HT1080 (cell line): ENCODE measurements at places on chromosomes 1 and 21. TPM values are rescaled to one million over a fixed set of nuclear protein-coding genes. Genes with fewer than 3 reads are reported as not detected.
A peak's percentile ranks its signal among the peaks of the same experiment; 100 is the strongest.

The OR2C3 gene
- not detected in 2 replicates for total RNA-seq

The FMO4 gene
- 0.32 and 2.0 TPM in 2 replicates for total RNA-seq

The ANKRD35 gene
- total RNA-seq: 0.08 TPM in 1 of 2 replicates, not detected in the other

The ACTL8 gene
- 31.1 and 32.7 TPM in 2 replicates for total RNA-seq

The FBXO42 gene
- total RNA-seq: 9.7 and 12.8 TPM in 2 replicates

The IGSF5 gene
- total RNA-seq: 0.13 TPM in 1 of 2 replicates, not detected in the other

The INSRR gene
- not detected in 2 replicates for total RNA-seq

The FAM72A gene
- total RNA-seq: 9.0 and 15.0 TPM in 2 replicates

The CCDC181 gene
- 1.1 and 1.5 TPM in 2 replicates for total RNA-seq

The HSD3B2 gene
- not detected in 2 replicates for total RNA-seq

The MTARC1 gene
- total RNA-seq: 0.05 TPM in 1 of 2 replicates, not detected in the other

The KIF21B gene
- 4.7 and 5.2 TPM in 2 replicates for total RNA-seq

The CDC20 gene
- 564 and 669 TPM in 2 replicates for total RNA-seq

The TTC22 gene
- not detected in 2 replicates for total RNA-seq

The EDN2 gene
- not detected in 2 replicates for total RNA-seq

DNA sequence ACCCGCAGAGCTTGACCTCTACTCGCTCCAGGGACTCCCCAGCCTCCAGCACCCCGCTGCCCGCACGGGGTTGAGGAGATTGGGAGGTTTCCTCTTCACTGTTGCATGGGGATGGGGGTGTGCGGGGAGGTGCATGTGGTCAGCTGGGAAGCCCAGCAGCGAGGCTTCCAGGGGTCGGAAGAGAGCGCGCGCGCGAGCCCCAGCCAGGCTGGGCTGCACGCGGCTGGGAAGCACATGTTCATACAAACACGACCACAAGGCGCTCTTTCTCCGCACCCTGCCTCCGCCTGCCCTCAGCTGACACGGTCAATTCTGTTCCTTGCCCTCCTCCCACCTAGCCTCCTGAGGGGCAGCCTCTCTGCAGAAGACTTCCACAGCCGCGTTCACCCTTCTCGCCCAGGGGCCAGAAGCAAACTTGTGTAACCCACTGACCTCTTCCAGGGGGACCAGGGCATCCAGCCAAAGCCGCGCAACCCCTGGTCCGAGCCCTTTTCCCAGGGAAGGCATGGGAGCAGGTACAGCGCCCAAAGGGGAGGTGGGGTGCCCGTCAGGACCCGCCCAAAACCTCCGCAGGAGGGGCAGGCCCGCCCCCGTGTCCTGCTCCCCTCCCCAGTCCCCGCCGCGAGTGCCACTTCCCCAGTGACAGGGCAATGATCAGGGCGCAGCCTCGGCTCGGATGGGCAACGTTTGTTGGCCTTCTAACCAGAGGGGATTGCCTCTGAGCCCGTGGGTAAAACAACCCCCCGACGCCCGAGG lies 1.3 kb downstream of the COL24A1 start:
- DNase-seq: no peak

DNA sequence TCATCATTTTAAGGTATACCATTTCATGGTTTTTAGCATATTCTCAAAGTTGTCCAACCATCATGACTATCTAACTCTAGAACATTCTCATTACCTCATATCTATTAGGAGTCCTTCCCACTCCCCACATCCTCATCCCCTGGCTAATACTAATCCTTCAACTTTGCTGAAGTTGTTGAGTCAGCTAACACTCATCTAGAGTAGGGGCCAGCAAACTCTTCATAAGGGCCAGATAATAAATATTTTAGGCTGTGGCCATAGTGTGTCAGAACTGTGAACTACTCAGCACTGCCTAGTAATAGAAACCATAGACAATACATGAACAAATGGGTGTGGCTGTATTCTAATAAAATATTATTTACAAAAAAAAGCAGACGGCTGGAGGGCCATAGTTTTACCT lies 43.0 kb downstream of the TOR3A start:
- peak; percentile 73 for DNase-seq

GRCh38 chr21:38506661-38507281 lies 8.5 kb upstream of the ERG start:
- DNase-seq: no peak

GRCh38 chr1:54671985-54672608 lies 30.5 kb downstream of the MROH7 start:
- DNase-seq: peak; percentile 70

DNA sequence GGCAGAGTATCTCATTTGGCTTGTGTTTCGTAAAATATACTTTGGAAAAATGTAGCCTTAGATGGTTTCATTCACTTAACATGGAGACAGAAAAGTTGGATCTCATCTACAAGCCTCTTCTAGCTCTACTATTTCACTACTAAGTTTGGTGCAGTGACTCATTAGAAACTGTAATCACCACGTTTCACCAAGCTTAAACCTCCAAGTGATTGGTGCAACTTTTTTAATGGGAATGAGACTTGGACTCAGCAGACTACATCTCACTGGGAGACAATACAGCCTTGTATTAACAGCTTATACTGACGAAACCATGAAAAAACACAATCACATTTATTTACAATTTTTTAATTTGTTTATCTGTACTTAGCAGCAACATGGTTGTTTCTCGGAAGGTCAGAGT lies 29.9 kb upstream of the NRIP1 start:
- DNase-seq: no peak

DNA sequence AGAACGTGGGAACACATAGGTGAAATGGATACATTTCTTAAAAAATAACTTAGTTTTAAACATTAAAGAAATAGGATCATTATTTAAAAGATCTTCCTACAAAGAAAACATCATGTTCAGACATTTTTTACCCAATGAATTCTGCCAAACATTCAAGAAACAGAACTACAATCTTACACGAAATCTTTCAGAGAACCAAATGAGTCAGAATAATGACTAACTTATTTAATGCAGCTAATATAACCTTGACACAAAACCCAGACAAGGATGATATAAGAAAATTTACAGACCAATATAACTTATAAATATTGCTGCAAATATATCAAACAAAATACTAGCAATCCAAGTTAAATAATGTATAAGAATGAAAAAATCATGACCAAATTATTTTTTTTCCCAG lies 220.1 kb upstream of the KCNK2 start:
- no peak for DNase-seq

- no peak for DNase-seq
Measured at GRCh38 chr1:237041795-237042525, at the start of gene RYR2. TSS of gene RYR2 (plus strand) at chr1:237042184. CDS start at chr1:237042522, 338 bp downstream.

GRCh38 chr1:63148825-63149645 lies 173.3 kb upstream of the FOXD3 start:
- peak; percentile 53 for DNase-seq

DNA sequence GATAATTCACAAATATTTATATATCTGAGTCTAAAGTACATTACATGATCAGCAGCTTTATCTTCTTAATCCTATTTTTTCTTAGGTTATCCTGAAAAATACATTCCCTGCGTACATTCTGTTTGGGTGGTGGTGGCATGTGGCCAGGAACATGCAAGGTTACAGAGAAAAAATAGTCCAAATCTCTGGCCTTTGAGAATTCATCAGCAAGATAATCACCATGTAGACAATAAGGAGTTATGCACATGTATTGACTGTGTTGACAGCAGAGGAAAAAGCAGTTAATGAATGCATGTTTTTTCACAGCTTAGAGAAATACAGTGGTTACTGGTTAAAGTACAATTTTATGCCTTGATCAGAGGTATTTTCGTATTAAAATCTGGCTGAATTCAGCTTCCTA lies 49.0 kb downstream of the ABCA4 start:
- no peak for DNase-seq

DNA sequence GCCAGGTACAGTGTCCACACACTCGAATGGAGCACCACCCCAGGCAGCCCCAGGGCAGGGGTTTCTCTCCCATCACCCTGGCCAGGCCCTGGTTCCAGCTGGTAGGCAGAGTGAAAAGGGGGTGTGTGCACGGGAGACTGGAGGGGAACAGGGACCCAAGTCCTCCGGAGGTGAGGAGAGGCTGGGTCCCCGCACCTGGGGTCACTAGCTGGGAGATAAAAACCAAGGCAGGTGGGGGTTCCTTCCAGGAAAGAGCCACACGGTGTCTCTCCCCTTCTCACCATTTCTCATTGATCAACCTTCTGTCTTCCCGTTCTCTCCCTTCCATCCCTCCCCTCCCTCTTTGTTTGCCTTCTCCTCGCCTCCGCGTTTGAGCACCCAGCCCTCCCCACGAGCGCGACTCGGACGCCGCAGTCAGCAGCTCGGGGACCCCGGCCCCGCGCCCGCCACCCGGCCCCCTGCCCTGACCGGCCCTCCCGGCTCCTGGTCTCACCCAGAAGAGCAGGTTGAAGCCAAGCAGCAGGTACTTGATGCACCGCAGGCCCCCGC lies 358 bp downstream of the TSPAN2 start:
- no peak for DNase-seq

- no peak for DNase-seq
Measured at GRCh38 chr1:43610339-43610738, 39.6 kb upstream of the KDM4A start.

DNA sequence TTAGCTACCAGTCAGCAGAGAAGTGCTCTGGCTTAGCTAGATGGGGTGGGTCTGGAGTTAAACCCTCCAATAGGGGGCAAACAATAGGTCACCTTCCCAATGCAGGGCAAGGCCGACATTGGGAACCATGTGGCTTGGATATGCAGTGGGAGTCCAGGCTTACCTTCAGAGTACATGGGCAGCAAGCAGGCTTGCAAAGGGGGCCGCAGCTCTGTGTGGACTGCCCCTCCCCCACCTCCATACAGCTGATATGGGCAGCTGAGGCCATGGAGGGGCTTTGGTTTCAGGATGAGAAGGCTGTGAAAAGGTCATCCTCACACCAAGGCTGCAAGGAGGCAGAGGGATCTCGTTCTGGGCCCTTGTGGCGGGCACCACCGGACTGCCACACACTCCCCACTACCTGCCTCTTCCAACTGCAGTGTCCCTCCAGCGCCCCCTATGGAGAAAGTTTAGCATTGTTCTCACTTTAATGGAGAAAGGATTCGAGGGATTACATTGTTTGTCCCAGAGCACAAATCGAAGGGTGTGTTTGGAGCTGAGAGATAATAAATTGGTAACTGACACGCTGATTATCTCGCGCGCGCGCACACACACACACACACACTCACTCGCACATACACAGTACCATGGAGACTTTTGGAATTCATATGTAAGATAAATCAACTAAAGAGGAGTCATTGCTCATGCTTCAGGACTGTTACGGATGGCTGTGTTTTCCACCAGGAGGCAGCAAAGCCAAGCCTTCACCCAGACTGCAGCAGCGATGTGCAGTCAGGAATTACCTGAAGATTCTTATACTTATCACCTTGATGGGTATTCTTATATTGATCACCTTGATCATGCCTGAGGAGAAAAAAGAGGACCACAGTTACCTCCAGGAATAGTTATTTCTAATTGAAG lies 7.0 kb upstream of the SMCP start:
- peak; percentile 58 for DNase-seq

- no peak for DNase-seq
Measured at GRCh38 chr1:55696891-55697290, 481.7 kb upstream of the USP24 start.

DNA sequence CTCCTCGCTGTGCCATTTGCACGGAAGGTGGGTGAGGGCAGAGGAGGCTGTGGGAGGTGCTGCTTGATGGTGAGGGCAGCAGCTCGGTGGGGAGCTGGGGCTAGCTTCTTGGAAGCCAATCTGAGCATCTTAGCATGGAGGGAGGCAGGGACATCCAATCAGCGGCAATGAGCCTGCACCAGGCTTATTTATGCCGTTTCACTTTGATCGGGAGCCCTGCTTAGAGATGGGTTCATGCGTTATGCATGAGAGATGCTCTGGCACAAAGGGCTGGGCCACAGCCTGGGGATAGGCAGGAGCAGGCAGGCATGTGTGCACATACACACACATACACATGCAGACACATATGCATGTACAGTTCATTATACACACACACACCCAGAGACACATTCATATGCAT lies 220.2 kb downstream of the GRIK3 start:
- DNase-seq: no peak

GRCh38 chr21:37273911-37274690 lies 7.0 kb upstream of the VPS26C start:
- no peak for DNase-seq

GRCh38 chr1:234957330-234958065 lies 171.1 kb downstream of the TOMM20 start:
- peak; percentile 88 for DNase-seq

DNA sequence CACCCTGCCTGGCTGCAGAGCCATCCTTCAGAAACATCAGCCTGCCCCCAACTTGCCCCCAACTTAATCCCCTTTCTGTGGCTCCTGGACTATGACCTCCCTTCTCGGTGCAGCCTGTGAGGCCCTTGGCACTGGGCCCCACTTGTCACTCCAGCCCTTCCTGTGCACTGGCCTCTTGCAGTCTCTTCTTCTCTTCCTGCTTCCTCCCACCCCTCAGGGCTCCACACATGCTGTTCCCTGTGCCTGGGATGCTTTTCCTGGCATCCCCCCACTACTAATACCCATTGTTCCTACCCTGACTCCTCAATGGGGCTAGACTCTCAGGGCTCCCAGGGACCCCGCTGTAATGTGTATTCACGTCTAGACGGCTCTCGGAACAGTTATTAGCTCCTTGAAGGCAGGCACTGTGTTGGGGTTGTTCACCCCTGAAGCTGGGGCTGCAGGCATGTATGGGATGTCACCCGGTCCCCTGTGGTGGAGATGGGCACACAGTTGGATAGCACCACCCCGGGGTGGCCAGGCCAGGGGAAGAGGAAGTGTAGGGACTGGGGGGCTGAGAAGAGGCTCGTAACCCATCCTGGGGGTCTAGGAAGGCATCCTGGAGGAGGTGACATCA lies 4.5 kb downstream of the LDLRAD1 start:
- DNase-seq: no peak

DNA sequence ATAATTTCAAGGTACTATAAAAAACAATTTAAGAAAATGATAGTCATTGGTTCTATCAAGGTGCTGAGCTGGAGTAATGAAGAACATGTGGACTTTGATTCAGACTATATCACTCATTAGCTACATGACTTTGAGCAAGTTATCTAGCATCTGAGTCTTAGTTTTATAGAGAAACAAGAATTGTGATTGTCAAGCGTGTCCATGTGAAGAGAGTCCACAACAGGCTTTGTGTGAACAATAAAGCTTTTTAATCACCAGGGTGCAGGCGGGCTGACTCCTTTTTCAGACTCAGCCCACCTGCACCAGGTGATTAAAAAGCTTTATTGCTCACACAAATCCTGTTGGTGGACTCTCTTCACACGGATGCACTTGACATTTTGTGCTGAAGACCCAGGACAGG lies 26.6 kb upstream of the DMRTB1 start:
- DNase-seq: no peak

DNA sequence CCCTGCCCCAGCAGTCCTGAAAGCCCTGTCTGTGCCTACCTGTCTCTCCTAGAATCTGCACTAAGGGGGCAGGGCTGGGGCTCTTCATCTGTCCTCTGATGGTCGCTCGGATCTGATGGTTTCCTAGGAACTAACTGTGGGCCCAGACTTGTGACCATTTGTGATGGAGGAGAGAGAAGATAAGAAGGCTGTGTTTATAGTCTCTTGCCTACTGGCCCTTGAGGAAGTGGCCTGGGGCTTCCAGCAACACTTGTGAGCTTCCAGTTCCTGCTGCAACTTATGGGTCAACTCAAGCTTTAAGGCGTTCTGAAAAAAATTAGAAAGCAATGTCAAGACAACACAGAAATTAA lies 53.2 kb upstream of the SYNC start:
- DNase-seq: no peak

- no peak for DNase-seq
Measured at GRCh38 chr1:107158991-107159390, 18.2 kb downstream of the NTNG1 start.
